ENCODE measurements at places on chromosomes 3 and 15. TPM values are rescaled to one million over a fixed set of nuclear protein-coding genes. Genes with fewer than 3 reads are reported as not detected.

- H3K36me3 ChIP-seq: peaks cover 9% of the 10 kb centered on the region
- peak overlapping the region; percentile 4 for H3K27ac ChIP-seq
- H3K4me1 ChIP-seq: peaks cover 75% of the 10 kb centered on the region
- DNase-seq: no peak
- peak overlapping the region; percentile 0 for H3K4me3 ChIP-seq
Observed at GRCh38 chr15:64619880-64620839, 155.2 kb downstream of the RBPMS2 start.

- H3K36me3 ChIP-seq: no peaks in the 10 kb centered on the region
- no peak overlapping the region for H3K27ac ChIP-seq
- H3K4me1 ChIP-seq: no peaks in the 10 kb centered on the region
- no peak for DNase-seq
- H3K27me3 ChIP-seq: peaks cover 19% of the 10 kb centered on the region
Observed at GRCh38 chr3:156233876-156234275, 113.5 kb downstream of the KCNAB1 start.

DNA sequence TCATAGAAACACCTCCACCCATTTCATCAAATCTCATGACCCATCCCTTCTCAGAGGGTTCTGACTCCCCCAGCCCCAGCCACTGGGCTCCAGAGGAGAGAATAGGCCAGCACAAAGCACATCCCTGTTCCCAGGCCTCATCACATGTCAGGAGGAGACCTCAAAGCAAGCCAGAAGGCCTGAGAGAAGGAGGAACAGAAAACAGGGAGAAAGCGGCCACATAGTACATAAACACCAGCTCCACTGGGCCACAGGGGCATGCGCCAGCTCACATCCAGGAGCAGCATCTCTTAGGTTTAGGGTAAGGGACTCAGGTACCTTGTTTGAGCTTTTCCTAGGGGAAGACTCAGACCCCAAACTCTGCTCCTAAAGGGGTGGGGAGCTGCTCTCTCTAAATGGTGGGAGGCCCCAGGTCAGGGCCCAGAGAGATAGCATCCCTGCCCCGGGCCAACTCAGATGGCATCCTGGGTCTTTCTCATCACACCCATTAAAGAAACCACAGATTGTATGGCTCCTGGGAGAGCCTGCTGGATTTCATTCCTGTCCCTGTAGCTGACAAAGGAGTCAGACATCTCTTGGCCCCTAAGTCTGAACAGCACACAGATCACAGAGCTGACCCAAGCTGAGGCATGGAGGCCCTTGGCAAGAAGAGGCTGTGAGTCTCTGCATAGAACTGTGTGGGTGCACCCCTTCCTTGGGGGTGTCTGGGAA, 2.5 kb downstream of the SHF start:
- H3K4me1 ChIP-seq: peaks cover 18% of the 10 kb centered on the region
- H3K4me3 ChIP-seq: no peak overlapping the region
- no peak for DNase-seq
- no peaks in the 10 kb centered on the region for H3K36me3 ChIP-seq
- H3K27me3 ChIP-seq: peaks cover 10% of the 10 kb centered on the region

GRCh38 chr3:87044409-87044808, 53.5 kb upstream of the VGLL3 start:
- no peaks in the 10 kb centered on the region for H3K36me3 ChIP-seq
- H3K27me3 ChIP-seq: no peaks in the 10 kb centered on the region
- DNase-seq: no peak
- H3K4me3 ChIP-seq: no peak overlapping the region

GRCh38 chr3:134449277-134449676, 36.5 kb downstream of the ANAPC13 start:
- H3K27ac ChIP-seq: no peak overlapping the region
- no peaks in the 10 kb centered on the region for H3K4me1 ChIP-seq

DNA sequence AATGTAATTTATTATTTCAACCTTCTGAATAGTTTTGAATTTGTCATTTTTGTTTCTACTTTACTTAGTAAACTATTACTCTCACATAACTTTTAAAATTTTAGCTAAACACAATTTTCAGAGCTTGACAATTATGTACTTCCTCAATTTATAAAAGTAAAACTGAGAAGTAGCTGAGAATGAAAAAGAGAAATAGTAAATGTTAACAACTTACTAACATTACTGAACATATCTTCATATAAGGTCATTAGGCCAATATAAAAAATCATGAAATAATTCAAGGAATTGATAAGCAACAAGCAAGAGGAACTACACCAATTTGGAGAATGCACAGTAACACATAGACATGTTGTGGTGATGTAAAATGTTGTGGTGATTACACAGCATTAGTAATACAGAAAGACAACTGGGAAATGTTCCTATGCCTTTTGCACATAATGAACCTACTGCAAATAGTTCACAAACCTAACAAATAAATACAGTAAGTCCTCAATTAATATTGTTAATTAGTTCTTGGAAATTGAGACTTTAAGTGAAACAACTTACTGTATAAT, 137.9 kb downstream of the CBLB start:
- DNase-seq: no peak
- H3K27me3 ChIP-seq: no peaks in the 10 kb centered on the region
- H3K27ac ChIP-seq: no peak overlapping the region

Gene SH2D7
- not detected for total RNA-seq

DNA sequence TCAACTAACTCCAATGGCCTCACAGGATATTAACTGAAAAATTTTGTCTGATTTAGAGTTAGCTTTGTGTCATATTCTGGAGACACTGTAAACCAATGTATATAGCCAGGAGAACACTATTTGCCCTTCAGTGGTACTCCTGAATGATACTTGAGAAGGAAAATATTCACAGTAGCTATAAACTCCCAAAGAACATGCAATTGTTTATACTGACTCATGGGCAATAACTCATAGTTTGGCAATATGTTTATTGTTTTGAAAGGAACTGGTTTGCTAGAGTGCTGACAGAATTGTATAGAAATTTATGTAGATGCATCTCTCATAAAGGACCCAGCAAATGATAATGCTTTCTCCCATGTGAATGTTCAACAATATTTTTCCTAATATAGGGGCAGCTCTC, 537.6 kb downstream of the PLOD2 start:
- H3K27ac ChIP-seq: no peak overlapping the region
- DNase-seq: no peak
- H3K36me3 ChIP-seq: no peaks in the 10 kb centered on the region
- no peaks in the 10 kb centered on the region for H3K27me3 ChIP-seq
- no peaks in the 10 kb centered on the region for H3K4me1 ChIP-seq

Gene MUSTN1
- total RNA-seq: 1.9 TPM

Gene ZBED2
- total RNA-seq: 1.9 TPM

Gene CLDN18
- total RNA-seq: not detected

- no peaks in the 10 kb centered on the region for H3K36me3 ChIP-seq
- H3K27me3 ChIP-seq: peaks cover 17% of the 10 kb centered on the region
- no peak for DNase-seq
- H3K4me3 ChIP-seq: no peak overlapping the region
Observed at GRCh38 chr15:41564286-41564959, 5.4 kb downstream of the TYRO3 start.

- DNase-seq: no peak
- H3K4me1 ChIP-seq: peaks cover 25% of the 10 kb centered on the region
- H3K36me3 ChIP-seq: peaks cover 20% of the 10 kb centered on the region
- peak overlapping the region; percentile 11 for H3K4me3 ChIP-seq
- peak overlapping the region; percentile 22 for H3K27ac ChIP-seq
Observed at GRCh38 chr3:119944091-119944490, 150.2 kb downstream of the GSK3B start.

- no peak for DNase-seq
- H3K4me1 ChIP-seq: no peaks in the 10 kb centered on the region
- H3K36me3 ChIP-seq: no peaks in the 10 kb centered on the region
- H3K27ac ChIP-seq: no peak overlapping the region
Observed at GRCh38 chr3:34207002-34207401, 408.6 kb downstream of the PDCD6IP start.

Measured in activated naive CD8-positive, alpha-beta T cell treated with anti-CD3 and anti-CD28 coated beads, Interleukin-2, amount 10 ng/mL, durations not matched to agents 7 days and 5 days (primary cell).